Epithelial cell of alveolus of lung (primary cell): ENCODE measurements at places on chromosomes 7 and 10. TPM values are rescaled to one million over a fixed set of nuclear protein-coding genes. Genes with fewer than 3 reads are reported as not detected.

Gene NUPR2
- total RNA-seq = not detected in 2 replicates

Gene ZNF680
- 6.7 and 9.3 TPM in 2 replicates for total RNA-seq

Gene TRPV5
- not detected in 2 replicates for total RNA-seq

Gene TMEM236
- total RNA-seq = not detected in 2 replicates

Gene NKX1-2
- 0.26 TPM in 1 of 2 replicates, not detected in the other for total RNA-seq
